Cortex of kidney (tissue), 1 donor: ENCODE measurements at places on chromosomes 16 and 17.

GRCh38 chr16:27381974-27382855 lies 19.8 kb upstream of the IL21R start:
- DNase-seq = no peak

DNA sequence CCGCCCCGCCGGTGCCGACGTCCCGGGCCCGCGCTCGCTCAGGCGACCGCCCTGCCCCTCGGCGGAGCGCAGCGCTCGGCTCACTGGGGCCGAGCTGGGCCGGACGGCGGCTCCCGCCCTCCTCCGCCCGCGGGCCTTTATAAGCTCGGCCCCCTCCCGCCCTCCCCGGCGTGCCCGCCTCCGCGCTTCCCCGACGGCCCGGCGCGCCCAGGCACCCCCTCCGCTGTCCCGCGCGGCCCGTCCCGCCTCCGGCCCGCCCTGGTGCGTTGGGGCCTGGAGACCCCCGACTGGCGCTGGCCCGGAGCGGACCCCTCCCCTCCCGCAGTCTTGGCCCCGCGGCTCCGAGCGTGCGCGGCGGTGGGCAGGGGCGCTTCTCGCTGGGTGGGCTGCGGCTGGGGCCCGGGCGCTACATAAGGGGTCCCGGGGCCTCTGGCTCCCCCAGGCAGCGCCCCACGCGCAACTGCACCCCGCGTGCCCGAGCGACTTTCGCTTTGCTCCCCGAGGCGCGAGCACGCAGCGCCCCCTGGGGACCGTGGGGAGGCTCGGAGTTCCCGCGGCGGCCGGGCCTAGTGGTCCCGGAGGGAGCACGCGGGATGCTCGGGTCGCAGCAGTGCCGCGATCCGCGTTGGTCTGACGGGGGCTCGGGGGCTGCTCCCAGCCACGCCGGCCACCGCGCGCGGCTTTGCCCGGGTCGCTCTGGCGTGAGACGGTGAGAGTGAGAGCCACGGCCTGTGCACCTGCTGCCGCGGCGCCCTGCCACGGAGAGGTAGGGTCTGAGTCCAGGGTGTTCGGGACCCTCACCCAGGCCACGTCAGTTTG lies at the start of gene PIEZO1:
TSS of gene PIEZO1 (minus strand) at position 115 of the 819 bp plus-strand sequence. CDS start 256 bp downstream, outside the sequence.
- no peak for DNase-seq

GRCh38 chr16:70151941-70152509 lies 21.6 kb upstream of the CLEC18C start:
- no peak for DNase-seq

DNA sequence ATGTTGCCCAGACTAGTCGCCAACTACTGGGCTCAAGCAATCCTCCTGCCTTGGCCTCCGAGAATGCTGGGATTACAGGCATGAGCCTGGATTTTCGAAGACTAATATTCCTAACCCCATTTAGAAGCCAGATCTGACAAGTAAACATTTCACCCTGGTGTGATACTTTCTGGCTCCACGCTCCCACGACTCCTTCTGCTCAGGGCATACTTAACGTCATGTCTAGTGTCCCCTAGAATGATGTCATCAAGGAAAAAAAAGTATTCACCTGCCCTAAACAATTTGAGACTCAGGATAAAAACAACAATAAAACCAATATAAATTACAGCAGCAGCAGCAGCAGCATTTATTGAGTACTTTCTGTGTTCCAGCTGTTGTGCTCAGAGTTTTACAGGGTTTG lies 13.2 kb downstream of the ITGB3 start:
- no peak for DNase-seq

DNA sequence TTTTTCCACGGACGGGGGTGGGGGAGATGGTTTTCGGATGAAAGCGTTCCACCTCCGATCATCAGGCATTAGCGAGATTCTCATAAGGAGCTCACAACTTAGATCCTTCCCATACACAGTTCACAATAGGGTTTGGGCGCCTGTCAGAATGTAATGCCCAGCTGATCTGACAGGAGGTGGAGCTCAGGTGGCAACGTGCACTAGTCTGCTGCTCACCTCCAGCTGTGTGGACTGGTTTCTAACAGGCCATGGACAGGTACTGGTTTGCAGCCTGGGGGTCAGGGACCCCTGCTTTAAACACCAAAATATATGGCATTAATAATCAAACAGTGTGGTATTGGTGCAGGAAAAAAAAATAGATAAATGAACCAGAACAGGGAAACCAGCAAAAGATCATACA lies 157.5 kb upstream of the NLRP1 start:
- no peak for DNase-seq

DNA sequence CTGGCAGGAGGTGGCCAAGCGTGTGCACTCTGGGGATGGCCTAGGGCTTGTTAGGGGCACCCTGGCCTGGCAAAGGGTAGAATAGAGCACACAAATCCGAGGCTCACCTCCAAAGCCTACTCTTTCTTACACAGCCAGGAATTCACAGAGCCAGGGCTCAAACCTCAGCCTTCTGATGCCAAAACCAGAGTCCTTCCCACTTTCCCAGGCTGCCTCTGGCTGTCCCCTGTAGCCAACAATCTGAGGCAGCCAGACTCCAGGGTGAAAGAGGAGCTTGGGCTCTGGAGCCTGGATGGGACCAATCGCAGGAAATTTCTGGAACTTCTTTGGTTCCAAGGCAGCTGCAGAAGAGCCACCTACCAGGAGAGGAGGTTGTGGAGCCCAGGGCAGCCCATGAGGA lies 127.9 kb downstream of the COPRS start:
- no peak for DNase-seq

GRCh38 chr16:69618307-69618706 lies 52.5 kb downstream of the NFAT5 start:
- no peak for DNase-seq

DNA sequence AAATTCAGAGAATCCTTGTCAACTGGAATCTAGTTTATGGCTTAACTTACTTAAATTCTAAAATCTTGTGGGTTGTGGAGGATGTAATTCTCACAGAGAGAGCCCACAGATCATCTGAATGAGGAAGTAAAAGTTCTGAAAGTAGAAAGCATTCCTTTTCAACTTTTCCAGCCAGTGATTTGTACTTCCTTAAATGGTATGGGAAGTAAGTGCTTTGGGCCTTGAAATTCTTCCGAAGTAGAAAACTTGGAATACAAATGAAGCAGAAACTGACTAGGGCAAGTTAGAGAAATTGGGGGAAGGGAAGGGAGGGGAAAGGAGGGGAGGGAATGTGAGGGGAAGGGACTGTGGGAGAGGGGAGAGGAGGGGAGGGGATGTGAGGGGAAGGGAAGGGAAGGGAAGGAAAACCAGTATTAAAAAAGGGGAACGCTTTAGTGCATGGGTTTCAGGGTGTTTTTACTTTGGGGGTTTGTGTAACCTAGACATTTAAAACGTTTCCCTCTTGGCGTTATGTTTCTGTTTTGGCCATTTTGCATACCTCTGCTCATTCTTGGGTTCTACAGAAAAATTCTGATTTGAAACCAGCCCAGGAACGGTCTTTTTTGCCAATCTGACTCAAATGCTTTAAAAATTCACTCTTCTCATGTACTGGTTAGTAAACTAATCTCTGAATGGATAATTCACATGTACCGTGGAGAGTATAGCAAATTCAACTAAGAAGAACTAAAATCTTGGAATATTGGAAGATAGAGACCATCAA lies 15.5 kb upstream of the SNTB2 start:
- DNase-seq = no peak

DNA sequence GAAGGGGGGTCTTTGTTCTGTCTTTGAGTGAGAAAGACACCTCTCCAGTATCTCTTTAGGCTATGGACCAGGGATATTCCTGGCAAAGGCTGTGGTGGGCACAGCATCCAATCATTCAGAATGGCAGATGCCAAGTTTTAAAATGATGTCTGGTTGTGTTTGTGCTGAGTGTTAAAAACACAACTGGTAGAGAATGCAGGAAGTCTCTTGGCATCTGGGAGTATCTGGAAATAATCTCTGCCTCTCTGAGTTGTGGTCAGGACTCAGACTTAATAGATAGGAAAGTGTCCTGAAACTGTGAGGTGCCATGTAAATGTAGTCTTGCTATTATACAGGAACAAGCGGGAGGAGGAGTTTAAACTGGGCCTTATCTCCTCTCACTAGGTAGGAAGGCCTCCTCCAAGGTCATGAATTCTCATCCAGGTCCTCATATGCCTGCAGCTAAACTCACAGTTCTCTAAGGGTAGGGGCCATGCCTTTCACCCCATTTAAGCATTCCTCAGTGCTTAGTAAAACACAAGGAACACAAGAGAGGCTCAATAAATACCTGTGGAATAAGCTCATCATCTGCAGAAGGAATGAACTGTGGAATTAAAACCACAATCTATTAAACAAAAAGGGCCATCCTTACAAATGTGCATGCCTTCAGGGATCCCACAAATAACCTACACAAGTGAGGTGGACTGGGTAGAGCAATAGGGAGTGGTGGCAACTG lies 317.6 kb downstream of the CBLN1 start:
- no peak for DNase-seq

DNA sequence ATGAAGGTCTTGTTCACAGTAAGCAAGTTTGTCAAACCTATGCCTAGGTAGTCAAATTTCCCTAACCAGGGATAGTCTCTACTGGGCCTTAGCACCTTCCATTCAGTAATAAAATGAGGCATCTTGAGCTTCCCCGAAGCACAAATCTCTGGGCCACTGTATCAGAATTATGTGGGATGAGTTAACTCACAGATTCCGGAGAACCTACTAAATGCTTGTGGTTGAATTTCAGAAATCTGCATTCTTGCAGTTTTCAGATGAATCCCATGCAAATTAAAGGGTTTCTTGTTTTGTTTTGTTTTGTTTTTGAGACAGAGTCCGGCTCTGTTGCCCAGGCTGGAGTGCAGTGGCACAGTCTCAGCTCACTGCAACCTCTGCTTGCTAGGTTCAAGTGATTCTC lies 478.8 kb upstream of the HSBP1 start:
- DNase-seq = no peak

- no peak for DNase-seq
Measured at GRCh38 chr16:50808929-50809538, 67.1 kb downstream of the CYLD start.

DNA sequence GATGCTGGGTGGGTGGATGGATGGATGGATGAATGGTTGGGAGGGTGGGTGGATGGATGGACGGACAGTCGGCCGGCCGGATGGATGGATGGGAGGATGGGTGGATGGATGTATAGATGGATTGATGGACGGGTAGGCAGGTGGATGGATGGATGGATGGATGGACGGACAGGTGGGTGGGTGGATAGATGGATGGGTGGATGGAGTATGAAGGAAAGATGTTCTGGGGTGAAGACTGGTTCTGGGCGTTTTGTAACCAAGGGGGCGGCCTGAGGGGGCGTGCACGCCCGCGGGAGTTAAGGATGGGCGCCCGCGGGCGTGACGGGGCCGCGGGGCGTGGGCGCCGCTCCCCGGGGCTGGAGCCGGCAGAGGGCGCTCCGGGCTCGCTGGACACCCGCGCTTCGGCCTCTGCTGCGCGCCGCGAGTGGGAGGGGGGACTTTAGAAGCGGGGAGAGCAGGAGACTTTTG lies at the start of gene NECAB2:
TSS of gene NECAB2 (plus strand) at position 407 of the 468 bp plus-strand sequence. CDS start 405 bp downstream, outside the sequence.
- DNase-seq = no peak

DNA sequence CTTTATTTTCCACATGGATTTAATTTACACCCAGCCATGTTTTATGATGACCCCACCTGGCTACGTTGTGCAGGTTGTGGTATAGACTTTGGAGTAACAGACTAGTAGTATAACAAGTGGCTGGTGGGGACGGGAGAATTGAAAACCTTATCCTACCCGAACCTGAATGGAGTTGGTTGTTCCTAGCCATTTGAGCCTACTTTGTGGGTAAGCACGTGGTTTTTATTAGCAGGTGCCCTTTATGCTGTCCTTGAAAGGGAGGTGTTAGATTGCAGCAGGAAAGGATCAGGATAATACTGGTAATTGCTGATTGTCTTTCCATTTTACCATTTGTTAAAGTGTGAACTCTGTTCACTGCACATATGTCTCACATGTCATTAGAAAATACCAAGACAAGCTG lies 31.9 kb upstream of the PHAF1 start:
- DNase-seq = no peak

GRCh38 chr17:12691173-12691572 lies 25.5 kb downstream of the MYOCD start:
- no peak for DNase-seq

DNA sequence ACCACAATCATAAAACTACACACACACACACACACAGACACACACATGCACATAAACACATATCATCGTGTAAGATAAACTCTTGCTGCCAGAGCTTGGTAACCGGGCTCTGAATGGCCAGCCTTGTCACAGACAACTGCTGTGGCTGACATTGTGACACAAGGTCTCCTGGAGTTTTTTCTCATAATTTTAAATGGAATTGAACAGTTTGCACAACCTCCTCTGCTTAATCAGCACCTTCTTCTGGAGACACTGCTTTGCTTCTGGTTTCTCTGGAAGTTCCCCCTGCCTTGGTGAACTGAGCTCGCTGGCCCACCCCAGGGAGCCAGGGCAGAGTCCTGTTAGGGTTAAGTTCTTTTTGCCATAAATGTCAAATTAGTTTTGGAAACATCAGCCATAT lies 115.4 kb downstream of the UTP18 start:
- DNase-seq = no peak

DNA sequence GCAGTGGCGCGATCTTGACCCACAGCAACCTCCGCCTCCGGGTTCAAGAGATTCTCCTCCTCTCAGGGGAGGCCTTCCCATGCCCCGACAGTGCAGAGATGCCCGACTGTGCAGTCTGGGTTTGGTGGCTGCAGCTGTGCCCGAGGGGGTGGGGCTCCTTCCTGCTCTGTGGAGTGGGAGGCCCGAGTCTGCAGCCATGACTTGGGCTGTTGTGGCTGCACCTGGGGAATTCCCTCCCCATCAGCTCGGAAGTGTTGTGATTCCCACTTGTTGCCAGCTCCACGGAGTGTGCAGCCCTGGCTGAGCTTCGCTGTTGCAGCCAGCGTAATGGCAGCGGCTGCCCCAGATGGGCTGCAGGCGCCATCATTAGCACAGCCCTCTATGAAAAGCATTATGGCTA lies 66.4 kb upstream of the SMIM36 start:
- DNase-seq = no peak

- DNase-seq = no peak
Measured at GRCh38 chr17:64460955-64461354, 12.0 kb downstream of the MILR1 start.

GRCh38 chr17:33522623-33523022 lies 229.5 kb upstream of the ASIC2 start:
- no peak for DNase-seq

DNA sequence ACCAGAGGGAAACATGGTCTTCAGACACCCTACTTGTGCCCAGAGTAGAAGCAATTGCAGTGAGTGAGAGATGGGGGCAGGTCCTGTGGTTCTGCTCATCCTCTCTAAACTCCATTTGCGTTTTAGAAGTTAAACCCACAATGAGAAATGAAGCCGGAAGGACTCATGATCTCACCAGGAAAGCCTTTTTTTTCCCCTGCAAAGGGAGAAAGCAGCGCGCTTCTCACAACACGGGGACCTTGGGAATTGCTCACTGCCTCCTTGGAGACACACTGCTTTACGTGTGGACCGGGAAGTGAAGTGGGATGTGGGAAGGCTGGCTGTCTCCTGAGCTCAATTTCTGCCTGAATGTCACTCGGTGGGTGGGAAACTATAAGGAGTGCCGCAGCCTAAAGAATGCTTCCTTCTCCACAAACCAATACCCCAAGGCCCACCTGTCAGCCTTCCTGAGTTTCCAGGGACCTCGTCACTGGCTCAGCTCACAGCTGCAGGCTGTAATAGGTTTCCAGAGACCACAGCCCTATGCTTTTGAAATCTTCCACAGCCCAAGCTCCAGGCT lies 365.4 kb downstream of the XYLT1 start:
- no peak for DNase-seq
